ENCODE measurements at places on chromosomes 5 and 9.

- DNase-seq = no peak
Measured at GRCh38 chr5:68290260-68290674, 74.7 kb downstream of the PIK3R1 start.

DNA sequence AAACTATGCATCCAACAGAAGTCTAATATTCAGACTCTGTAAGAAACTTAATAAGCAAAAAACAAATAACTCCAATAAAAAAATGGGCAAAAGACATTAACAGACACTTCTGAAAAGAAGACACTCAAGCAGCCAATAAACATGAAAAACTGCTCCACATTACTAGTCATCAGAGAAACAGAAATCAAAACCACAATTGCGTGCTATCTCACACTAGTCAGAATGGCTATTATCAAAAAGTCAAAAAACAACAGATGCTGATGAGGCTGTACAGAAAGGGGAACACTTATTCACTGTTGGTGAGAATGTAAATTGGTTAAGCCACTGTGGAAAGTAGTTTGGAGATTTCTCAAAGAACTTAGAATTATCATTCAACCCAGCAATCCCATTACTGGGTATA, 101.2 kb upstream of the TRIM32 start:
- no peak for DNase-seq

DNA sequence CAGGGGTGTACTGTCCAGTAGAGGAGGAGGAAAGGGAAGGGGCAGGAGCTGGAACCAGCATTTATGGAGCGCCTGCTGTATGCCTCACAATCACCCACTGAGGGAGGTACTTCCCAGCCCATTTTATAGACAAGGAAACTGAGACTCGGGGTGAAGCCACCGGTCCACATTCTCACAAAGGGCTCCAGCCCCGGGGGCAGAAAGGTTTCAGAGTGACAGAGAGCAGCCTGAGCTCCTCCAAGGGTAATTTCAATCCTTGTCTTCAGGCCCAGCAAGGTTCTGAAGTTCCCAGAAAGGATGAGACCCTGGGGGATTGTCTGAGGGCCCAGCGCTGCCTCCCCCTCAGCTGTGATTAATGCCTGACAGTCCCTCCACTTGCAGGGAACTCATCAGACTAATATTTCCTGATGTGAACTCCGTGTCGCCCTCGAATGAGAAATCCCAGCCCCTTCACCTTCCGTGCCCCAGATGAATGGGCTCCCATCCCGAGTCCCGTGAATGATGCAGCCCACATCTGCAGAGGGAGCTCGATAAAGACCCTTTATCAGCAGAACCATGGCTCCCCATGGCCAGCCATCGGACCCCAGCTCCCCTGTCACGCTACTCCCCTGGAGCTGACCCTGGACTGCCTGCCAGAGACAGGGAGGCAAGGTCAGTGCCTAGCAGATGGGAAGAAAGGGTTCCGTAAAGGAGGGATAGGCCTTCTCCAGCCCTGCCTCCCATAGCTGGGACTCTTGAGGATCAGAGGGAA, 32.1 kb upstream of the MVB12B start:
- DNase-seq = no peak

DNA sequence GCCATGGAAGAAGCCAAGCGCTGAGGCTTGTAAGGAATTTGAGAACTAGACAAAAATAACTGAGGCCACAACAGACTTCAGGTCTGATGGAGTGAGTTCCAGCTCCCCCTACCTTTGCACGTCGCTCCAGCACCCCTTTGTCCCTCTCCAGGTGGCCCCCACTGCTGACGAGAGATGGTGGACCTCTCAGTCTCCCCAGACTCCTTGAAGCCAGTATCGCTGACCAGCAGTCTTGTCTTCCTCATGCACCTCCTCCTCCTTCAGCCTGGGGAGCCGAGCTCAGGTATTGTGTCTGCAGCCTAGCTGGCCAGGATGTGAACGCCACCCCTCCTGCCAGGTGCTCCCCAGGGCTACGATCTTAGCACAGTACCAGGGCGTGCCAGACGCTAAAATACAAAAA, 5.2 kb downstream of the BTNL9 start:
- DNase-seq = no peak

GRCh38 chr5:35213608-35214007, 16.7 kb downstream of the PRLR start:
- DNase-seq = no peak

- no peak for DNase-seq
Measured at GRCh38 chr9:135615666-135616618, 23.4 kb downstream of the GLT6D1 start.

- no peak for DNase-seq
Measured at GRCh38 chr9:21661626-21662025, 140.8 kb upstream of the MTAP start.

DNA sequence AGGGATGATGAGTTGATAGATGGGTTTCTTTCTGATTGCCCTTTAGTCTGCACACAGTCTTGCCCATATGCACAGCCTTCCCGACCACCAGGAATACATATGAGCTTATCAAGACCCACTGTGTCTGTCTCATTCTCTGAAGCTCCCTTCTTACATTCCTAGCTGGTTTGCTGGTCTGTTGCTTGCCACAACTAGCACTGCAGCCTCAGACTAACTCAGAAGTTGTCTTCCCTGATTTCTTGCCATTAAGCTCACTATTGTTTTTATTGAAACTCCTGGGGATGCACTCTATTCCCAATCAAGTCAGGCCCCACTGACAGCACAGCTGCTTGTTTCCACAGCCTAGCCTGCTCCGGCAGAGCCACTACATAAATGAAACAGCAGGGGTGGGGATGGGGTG, 97.5 kb downstream of the SAXO1 start:
- no peak for DNase-seq

DNA sequence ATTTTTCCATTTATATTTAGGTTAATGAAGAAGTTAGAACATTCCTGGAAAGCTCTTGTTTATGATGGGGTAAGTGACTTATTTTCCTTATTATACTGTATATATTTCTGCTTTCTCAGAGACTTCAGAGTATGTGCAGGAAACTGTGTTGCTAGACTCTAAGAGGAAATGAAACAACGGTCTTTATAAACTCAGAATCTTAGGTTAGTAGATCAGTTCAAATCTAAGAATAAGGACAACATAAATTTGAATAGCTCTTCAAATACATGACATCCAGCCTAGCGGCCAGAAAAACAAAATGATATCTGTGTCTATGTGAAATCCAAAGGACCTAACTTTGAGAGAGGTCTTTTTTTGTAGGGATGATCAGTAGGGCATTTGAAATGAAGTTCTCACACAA, 94.3 kb downstream of the PRKACG start:
- DNase-seq = no peak

DNA sequence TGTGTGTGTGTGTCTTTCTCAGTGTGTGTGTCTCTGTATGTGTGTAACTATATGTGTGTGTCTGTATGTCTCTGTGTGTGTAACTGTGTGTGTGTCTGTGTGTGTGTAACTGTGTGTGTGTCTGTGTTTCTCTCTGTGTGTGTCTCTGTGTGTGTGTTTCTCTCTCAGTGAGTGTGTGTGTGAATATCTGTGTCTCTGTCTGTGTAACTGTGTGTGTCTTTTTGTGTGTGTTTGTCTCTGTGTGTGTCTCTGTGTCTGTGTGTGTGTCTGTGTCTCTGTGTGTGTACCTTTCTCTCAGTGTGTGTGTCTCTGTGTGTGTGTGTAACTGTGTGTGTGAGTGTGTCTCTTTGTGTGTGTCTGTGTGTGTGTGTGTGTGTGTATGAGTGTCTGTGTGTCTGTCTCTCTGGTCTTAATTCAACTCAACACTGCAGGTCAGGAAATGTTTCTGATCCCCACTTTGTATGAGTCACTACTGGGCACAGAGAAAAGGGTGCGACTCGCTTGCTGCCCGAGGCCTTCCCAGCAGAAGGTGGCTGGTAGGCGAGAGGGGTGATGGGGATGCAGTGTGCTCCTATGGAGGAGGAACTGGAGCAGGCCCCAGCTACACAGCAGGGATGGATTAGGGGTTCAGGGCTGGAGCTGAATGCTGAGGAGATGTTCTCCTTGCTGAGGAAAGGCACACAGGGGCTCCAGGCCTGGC, 52.1 kb downstream of the NSG2 start:
- no peak for DNase-seq

- no peak for DNase-seq
Measured at GRCh38 chr9:132970324-132971062, 8.0 kb upstream of the GFI1B start.

Measured in activated CD8-positive, alpha-beta memory T cell treated with anti-CD3 and anti-CD28 coated beads for 1 hour (primary cell).